ENCODE measurements at places on chromosomes 6 and 20.

DNA sequence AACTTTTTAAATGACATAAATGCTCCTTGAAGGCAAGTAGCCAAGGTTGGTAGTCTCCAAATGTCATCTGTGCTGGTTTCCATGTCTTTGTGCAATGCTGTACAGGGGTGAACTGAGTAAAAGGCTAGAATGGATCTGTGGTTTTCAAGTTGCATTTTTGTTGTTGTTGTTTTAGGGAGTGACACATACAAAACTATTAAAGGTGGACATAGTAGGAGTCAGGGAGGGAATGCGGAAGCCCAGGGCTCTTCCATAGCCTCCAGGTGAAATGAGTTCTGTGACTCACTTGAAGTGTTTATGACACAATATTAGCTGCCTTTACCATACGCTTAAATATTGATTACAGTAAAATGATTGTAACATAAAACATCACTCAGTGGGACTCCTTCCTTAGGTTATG lies 22.5 kb upstream of the QKI start:
- DNase-seq, result no peak

DNA sequence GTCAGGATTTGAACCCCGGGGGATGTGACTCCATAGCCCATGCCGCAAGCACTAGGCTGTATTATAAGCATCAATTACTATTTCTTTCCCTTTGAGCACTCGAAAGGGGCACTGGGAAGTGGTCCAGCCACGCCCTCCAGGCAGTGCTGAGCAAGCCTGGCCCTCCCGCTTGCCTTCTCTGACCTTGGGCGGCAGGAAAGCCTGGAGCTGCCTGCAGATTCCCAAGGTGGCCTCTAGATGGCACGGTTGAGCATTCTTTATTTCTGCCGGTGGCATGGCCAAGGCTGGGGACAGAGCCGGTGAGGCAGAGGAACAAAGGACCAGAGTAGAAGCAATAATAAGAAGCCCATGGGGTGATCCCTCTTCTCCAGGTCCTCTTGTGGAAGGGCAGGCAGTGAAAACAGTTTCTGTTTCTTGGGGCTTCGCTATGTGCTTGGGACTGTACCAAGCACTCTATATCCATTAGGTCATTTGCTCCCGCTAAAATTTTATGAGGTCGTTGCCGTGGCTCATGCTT lies 32.0 kb downstream of the ARHGAP40 start:
- peak; percentile 54 for DNase-seq

GRCh38 chr6:112258642-112259336 lies 4.4 kb upstream of the LAMA4 start:
- DNase-seq, result no peak

- DNase-seq, result no peak
These were observed 32.4 kb downstream of the NCOA7 start for GRCh38 chr6:125823180-125823579.

DNA sequence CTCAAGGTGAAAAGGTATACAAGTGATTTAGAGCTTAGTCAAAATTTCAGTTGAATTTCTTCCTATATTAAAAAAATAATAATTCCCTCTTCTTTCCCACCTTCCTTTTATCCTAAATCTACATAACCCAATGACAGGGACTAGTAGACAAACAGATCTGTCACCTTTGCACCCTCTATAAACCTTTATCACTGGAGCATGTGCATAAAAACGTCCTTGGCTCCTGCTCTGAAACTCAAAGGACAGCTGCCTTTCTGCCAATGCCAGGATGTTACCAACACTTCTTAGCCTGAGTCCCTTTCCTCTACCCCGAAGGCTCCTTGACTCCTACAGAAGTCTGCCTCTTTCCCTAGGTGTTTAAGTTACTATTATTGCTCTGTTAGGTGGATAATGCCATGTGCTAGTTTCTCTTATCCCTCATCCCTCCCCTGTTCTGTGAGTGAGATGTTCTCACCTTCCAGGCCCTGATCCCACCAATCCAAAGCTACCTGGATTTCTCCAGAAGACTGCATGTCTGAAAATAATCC lies 4.3 kb downstream of the CLVS2 start:
- no peak for DNase-seq

- no peak for DNase-seq
These were observed 62.4 kb downstream of the ADNP start for GRCh38 chr20:50868509-50869495.

DNA sequence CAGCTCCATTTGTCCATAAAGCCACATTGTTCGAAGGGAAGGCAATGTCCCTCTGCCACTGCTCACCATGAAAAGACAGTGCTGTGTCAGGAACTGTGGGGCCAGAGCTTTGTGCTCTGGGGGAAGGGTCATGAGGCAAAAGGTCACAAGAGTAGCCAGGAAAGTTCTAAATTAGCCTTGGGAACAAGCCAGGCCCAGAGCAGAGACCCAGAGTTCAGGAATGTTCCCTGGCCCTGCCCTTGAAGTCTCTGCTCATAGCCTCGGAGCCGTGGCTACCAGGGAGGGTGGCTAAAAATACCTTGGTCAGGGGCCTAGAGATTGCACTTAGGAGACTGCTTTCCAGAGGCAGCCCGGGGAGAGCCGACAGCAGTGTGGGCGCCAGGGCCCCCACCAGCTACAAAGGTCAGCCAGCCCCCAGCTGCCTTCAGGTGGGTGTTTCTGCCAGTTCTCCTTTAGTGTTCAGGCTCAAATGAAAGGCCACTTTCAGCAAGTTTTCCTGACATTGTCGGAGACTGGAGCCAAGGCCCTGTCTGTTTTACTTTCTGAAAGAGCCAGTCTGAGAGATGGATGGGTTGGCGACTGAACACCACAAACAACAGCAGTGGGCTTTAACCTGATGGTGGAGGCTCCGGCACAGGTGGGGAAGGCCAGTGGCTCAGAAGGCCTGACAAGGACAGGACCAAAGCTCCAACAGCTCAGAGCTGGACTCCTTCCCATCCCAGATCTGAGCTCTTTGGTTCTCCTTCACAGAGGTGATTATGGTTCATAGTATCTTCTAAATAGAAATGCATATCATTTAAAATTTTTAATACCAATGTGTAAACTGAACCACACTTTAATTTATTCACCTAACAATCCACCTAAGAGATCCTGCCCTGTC lies 76.2 kb downstream of the CDH26 start:
- DNase-seq, result no peak

DNA sequence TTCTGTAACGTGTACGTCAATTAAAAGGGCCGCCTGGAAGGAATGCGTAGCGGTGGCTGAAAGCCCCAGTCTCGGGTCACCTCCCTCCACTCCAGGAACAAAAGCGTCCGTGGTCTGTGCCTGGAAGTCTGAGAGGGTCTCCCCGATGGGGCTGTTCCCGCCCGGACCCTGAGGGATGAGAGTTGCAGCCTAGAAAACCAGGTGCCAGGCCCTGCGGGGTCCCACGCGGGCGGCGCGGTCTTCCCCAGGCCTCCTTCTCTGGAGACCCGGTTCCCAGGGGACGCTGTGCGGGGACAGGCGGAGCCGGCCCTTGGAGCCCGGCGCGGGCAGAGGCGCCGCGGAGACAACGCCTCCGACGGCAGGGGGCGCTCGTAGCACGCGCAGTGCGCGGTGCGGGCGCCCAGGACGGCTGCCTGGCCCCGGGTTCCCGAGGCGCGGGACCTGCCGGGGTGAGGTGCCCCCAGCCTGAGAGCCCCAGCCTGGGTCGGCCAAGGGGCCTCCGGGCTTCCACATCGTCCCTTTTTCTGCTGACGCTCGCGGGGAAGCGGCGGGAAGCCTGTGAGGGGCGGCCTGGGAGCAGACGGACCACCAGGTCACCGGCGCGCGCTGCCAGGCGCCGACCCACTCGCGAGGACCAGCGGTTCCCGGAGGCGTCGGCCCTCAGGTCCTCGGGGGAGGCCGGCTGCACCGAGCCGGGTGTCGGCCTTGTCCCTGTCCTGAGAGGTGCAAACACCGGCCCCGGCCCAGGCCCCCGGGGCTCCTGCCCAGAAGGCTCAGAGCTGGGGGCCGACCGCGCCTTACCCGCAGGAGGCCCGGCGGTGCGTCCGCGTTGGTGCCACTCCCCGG lies 5.3 kb upstream of the FOXC1 start:
- DNase-seq, result peak; percentile 57

DNA sequence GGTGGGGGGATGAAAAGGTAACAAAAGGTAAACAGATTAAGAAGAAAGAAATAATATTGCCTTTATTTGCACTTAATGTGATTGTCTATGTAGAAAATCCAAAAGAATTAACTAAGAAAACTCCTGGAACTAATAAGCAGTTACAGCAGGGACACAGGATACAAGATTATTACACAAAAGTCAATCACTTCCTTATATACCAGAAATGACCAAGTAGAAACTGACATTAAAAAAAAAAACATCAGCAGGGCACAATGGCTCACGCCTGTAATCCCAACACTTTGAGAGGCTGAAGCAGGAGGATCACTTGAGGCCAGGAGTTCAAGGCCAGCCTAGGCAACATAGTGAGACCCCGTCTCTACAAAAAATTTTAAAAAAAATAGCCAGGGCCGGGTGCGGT lies 123.2 kb upstream of the RIPOR2 start:
- no peak for DNase-seq

DNA sequence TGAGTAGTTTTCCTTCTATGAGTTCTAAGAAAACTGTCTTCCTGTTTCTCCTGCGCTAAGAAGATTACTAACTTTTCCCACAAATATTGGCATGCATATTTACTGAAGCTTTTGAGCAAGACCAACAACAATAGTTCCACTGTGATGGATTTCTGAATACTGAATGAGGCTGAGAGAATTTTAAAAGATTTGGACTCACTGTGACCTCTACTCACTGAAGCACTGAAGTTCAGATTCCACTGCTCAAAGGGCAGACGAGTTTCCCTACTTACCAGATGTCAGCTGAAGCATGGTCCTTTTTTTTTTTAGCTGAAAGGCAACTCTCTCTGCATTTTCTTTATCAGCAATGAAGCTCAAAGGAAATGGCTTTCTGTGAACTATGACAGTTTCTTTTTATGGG lies 718.5 kb downstream of the RFPL4B start:
- DNase-seq, result no peak

- DNase-seq, result no peak
These were observed 115.4 kb downstream of the SYCP2 start for GRCh38 chr20:59817846-59818615.

- no peak for DNase-seq
These were observed 37.9 kb downstream of the MAFB start for GRCh38 chr20:40651151-40651550.

DNA sequence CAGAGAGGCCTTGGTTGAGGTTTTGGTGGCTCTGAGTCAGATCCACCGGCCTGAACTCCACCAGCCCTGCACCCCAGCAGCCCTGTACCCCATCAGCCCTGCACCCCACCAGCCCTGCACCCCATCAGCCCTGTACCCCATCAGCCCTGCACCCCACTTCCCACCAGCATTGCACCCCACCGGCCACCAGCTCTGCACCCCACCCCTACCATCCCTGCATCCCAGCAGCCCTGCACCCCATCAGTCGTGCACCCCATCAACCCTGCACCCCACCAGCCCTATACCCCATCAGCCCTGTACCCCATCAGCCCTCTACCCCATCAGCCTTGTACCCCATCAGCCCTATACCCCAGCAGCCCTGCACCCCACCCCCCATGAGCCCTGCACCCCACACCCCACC lies 14.3 kb upstream of the CHRNA4 start:
- no peak for DNase-seq

GRCh38 chr6:121760745-121761144 lies 325.3 kb downstream of the GJA1 start:
- no peak for DNase-seq

DNA sequence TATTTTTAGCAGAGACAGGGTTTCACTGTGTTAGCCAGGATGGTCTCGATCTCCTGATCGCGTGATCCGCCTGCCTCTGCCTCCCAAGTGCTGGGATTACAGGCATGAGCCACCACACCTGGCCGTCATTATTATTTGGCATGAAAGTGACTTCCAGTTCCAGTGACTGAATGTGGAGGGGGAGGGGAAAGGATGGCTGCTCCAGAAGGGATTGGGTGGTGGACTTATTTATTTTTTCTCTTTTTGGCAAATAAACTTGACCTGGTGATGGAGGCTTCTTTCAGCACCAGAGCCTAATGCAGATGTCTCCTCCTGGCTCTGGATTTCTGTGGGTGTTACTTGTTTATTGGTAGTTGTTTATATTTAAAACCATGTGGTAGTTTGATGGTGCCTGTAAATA lies 16.9 kb upstream of the SLC22A23 start:
- DNase-seq, result no peak

DNA sequence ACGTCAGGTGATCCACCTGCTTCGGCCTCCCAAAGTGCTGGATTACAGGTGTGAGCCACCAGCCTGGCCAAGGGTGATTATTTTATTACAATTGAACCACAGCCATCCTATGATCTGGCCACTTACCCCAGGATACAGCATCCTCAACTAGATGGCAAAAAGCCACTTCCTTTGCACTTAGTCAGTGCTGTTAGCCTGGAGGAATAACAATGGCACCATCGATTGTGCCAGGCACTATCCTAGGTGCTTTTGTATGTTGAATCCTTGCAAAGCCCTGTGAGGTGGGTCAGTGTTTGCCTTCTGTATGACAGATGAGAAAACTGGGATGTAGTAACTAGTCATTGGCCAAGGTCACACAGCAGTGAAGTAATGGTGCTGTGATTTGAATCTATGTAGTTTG lies 11.2 kb upstream of the TTPAL start:
- no peak for DNase-seq

DNA sequence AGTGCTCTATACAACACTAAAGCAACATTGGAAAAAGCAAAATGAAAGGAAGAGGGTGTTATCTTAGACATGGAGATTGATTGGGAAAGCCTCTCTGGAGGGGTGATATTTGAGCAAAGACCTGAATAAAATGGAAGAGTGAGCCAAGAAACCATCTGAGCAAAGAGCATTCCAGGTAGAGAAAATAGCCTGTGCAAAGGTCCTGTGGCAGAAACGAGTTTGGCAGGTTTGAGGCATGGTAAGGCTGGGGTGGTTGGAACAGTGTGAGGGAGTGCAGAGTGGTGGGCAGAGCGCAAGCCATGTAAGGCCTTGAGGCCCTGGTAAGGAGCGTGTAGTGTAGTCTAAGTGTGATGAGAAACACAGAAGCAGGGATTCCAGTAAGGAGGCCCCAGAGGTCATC lies 40.0 kb upstream of the PTPRT start:
- DNase-seq, result no peak

- no peak for DNase-seq
These were observed 20.4 kb downstream of the BMP7 start for GRCh38 chr20:57245997-57246396.

DNA sequence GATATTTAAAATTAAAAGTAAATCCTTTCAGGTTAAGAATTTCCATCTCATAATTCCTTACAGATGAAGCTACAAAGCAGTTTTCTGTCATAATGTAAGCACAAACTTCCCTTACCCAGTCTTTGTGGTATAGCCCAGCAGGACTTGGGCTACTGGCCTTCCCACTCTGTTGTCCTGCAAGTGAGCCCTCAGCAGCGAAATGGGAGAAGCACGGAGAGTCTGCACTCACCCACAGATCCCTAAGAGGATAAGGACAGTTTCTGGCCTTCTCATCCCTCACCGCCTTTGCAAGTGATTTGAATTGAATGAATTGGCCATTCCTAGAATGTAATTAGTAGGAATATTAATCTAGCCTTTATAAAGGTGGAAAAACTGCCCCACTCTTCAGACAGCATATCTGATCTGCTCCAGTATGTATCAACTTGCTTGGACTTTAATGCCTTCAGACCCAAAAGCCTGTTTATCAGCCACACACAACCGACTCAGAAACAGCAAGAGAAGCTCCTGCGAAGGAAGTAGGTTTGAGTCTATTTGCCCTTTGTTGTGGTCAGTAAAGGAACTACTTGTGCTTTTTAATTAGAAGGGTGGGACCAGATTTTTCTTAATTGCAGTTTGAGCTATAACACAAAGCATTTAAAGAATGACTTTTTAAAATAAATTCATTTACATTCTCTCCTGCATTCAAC lies 29.9 kb upstream of the PRDM1 start:
- no peak for DNase-seq

GRCh38 chr6:27873021-27873940 lies 38.9 kb downstream of the OR2B2 start:
- DNase-seq, result peak; percentile 39

- no peak for DNase-seq
These were observed 96.2 kb downstream of the JARID2 start for GRCh38 chr6:15342114-15342513.
